Inflammatory macrophage treated with lipopolysaccharide for 4 hours (primary cell): ENCODE measurements at places on chromosomes 5 and 9.

DNA sequence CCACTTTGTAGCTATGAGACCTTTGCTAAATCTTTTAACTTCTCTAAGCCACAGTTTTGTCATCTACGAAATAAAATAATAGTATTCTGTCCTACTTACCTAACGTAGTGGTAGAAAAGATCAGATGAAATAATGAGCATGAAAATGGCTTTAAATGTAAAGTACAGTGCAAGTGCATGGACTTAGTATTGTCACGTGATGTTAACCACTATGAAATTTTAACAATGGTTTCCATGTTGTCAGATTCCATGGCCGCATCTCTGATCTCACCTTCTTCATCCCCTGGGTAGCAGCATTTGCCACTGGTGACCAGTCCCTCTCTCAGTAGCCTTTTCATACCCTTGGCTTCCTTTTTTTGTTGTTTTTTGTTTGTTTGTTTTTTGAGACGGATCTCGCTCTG, 45.9 kb downstream of the DNAH5 start:
- no peak for DNase-seq

DNA sequence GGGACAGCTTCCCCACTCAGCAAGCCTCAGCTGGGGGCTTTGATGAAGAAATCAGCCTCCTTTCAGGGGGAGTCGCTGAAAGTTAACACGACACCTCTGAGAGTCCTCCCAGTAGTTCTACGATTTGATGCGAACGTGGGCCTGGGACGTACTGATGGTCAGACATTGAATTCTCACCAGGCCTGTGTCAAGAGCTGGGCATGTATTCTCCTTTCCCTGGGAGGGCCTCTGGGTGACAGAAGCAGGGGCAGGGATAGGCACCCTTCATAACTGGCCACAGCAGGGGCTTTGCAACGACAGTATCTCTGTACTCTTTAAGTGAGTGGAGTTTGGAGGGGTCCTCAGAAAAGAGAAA, 15.6 kb upstream of the COL5A1 start:
- DNase-seq, result no peak

DNA sequence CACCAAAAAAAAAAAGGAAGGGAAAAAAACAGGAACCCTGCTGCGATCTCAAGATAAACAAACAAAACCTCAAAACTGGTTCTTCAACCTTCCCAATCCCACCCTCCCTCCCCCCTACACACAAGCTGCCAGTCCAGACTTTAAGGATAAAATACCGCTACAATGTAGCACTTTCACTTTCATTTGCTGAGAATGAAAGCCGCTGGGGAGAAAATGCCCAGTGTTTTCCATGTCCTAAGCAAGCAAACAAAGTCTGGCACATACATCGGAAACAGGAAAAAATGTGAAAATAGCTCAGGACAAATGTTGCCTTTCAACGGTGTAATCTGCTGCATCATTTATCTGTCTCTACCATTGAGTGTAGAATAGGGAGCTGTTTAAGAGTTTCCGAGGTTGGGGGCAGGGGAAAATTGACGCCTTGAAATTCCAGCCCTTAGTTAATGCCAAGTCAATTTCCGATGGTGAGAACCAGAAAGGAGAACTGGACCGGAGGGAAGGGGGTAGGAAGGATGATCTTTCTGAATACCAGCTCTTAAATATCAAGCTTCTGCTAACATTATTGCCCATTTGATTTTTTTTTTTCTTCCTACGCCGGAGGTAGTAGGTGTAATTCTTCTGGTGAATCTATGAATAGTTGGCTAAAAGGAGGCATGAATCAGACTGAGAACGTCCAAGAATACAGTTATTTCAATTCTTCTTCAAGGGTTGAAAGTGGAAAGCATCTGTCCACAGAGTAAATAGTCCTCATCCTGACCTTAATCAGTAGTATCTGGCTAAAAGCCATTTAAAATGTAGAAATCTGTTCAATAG, 1.2 kb upstream of the ADAMTS6 start:
- peak; percentile 56 for DNase-seq

- DNase-seq, result no peak
Observed at GRCh38 chr9:134319306-134320125, 6.7 kb upstream of the RXRA start.

DNA sequence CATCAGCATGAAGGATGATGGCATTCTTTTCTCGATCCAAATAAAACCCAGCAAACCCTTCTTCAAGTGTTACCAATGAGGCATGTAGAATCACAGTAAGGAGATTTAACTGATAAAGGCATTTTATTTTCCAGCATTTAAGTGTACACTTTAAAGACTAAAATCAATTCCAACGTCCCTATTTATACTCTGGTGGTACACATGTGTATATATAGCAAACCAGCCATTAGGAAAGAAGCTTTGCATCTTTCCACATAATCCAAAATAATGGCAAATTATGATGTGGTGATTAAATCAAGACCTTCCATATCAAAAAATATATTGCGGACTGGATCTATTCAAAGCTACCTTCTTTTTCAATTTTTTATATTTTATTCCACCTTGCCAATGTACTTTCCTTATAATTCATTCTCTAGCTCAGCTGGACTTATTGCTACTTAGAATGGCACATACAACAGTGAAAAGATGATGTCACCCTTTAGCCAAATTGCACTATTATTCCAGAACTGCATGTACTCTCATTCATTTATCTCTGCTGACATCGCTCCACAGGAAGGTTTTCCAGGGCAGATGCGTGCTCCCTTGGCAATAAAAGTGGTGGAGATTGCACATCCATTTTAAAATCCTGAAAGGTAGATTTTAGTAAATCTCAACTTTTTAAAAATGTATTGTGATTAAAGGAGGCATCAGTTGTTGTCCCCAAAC, 63.3 kb upstream of the SLC30A5 start:
- DNase-seq, result no peak

GRCh38 chr9:32490601-32491000, 35.4 kb downstream of the RIGI start:
- no peak for DNase-seq

DNA sequence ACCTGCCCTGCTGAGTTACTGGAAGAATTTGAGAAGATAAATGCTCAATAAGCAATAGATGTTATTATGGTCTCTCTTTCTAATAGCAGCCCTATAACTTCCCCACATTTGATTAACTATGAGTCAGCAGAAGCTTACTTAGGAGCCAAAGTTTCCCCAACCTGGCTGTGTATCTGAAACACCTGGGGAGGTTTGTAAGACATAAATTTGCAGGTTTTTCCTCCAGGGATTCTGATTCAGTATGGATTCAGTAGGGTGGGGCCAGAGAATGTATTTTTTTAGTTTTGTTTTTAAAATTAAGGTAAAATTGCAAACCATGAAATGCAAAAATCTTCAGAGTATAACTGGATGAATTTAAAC, 44.9 kb upstream of the GNPDA1 start:
- no peak for DNase-seq

DNA sequence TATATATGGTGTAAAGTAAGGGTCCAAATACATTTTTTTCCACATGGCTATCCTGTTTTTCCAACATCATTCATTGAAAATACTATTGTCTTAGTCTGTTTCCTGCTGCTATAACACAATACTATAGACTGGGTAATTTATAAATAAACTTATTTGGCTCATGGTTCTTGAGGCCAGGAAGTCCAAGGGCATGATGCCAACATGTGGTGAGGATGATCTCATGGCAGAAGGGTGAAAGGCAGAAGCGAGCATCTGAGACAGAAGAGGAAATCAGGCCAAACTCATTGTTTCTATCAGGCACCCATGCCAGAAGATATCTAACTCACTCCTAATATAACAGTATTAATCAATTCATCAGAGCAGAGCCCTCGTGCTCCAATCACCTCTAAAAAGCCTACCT, 42.6 kb downstream of the ANKRD55 start:
- peak; percentile 90 for DNase-seq

- DNase-seq, result peak; percentile 83
Observed at GRCh38 chr5:151589878-151590570, 1.1 kb downstream of the FAT2 start.

DNA sequence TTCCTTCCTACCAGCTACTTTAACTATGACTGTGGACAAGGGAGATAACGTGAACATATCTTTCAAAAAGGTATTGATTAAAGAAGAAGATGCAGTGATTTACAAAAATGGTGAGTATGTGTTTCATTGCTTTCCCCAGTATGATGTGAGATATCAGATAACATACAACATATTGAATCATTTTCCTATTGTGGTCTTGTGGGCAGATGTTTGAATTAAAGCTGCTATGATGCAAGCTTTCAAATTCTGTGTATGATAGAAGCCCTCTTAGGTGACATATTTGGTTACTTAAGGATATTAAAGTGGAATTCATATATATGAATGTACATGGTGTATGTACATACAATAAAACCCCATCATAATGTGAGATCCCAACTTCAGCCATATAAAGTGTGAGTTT, 59.5 kb downstream of the TEK start:
- no peak for DNase-seq

- DNase-seq, result peak; percentile 13
Observed at GRCh38 chr5:22473886-22474285, 379.3 kb downstream of the CDH12 start.

- peak; percentile 20 for DNase-seq
Observed at GRCh38 chr5:134174841-134175839, 1.6 kb downstream of the SKP1 start.

DNA sequence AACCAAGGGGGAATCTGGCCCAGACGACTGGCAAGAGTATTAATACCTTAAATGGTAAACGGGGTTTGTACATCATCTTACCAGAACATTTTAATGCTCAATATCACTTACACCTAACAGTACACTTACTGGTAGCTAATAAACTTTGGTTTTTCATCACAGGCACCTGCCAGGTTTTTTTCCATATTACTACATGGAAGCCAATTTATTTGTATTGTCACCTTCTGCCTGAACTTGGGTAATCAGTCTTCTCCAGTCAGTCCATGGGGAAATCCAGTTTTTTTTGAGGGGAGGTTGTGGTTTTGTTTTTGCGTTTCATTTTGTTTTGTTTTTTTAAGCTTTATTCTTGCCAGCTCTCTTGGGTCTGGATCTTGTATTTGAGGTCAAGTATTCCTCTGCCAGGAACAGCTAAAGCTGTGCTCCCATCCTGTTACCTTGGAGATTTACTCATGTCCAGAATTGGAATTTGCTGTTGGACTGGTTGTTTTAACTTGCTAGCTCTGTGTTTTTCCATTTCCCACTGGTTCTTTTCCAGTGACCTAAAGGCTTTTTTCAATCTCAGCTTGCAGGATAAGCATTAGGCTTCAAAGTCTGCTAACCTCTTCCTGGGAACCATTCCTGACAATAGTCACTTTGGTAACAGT, 11.1 kb upstream of the NADK2 start:
- DNase-seq, result no peak

DNA sequence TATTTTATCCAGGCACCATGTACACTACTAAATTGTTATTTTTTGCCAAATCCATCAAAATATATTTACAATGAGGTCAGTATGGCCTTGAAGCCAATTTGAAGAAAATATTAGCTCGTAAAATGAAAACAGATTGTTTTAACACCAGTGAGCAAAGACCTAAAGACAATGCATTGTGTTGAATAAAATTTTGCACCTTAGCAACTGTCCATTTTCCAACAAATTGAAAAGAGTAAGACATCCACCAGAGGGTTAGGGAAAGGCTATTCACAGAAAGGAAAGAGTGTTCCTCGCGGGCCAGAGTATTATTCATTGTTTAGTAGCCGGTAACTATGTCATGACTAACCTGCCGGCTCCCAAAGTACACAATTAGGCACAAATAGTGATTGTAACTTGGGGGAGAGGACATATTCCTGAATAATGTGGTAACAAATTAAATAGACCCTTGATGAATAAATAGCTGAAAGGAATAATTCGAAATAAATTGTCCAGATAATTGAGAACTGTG, 213.3 kb downstream of the DNAH5 start:
- no peak for DNase-seq

GRCh38 chr9:75432386-75432785, 344.1 kb downstream of the OSTF1 start:
- DNase-seq, result no peak

GRCh38 chr5:71883742-71884103, 164.6 kb downstream of the CARTPT start:
- no peak for DNase-seq

DNA sequence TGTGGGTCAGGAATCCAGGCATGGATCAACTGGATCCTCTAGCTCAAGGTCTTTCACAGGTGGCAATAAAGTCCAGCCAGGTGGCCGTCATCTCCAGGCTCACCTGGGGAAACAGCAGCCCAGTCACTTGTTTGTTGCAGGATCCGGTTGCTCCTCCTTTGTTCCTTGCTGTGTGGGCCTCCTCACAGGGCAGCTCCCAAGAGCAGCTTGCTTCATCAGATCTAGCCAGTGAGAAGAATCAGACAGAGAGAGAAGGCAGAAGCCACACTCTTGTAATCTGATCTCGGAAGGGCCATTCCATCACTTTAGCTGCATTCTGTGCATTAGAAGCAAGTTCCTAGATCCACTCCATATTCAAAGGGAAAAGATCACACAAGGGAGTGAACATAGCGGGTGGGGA, 3.2 kb upstream of the HSD17B3 start:
- DNase-seq, result no peak

DNA sequence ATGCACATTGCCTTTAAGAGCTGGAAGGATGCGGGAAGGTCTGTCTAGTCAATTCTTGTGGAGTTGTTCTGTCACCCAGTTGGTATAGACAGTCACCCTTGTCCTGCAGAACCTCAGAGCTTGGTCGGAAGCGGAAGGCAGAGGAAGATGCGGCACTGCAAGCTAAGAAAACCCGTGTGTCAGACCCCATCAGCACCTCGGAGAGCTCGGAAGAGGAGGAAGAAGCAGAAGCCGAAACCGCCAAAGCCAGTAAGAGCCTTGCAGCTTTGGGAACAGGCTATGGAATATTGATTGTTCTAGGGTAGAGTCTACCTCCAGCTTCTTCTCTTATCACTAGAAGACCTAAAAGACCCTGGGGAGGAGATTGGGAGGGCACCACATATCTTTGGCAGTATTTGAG, 6.5 kb downstream of the TCOF1 start:
- no peak for DNase-seq

DNA sequence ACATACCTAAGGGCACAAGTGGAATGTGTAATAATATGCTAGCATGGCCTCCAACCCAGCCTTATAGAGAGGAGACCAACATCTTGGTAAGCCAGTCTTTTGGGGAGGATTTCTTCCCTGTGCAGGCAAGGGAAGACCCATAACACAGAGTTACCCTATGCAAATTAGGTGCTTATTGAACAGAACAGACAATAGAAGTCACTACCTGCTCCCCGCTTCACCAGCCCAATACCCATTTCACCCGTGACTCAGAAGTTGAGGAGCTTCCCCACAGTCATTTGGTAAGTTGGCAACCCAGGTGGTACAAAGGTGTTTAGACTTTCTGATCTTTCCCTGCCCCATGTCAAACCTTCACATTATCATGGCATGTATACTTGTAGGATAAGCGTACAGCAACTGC, 44.6 kb downstream of the AOPEP start:
- DNase-seq, result no peak

DNA sequence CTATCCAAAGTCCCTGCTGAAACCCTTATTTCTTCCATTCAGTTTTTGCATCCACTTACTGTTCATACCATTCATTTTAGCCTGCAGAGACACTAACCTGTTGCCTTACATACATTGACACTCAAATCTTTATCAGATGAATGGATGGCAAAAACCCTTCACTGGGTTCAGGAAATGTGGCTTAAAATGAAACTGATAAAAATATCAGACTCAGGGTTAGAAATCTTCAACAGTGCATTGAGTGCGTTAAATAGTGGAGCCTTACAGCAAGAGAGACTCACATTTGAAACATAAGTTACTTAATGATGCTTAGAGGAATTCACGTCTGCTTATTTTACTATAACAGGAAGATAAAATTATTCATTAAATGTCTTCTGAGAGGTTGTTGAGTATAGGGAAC, 28.0 kb upstream of the BNC2 start:
- no peak for DNase-seq

GRCh38 chr9:13731637-13732036, 452.1 kb upstream of the MPDZ start:
- no peak for DNase-seq

GRCh38 chr5:7822449-7822848, 28.5 kb downstream of the CFAP90 start:
- DNase-seq, result no peak
